ENCODE measurements at places on chromosomes 13 and 19.

DNA sequence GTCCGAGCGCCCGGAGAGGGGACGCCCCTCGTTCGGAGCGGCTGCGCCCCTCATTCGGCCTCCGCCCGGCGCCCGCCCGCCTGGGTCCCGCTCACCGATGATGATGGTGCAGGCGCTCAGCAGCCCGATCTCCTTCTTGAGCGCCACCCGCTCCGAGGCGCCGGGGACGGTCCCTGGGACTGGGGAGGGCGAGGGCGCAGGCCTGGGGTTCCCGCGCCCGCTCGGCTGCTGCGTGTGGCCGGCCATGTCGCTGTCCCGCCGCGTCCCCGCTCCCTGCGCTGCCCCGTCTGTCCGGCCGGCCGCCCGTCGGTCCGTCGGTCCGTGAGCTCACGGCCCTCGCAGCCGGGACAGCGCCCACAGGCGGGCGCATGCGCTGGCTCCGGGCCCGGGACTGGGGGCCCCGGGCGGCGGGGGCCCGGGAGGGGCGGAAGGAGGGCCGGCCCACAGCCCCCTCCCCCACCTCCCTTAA, at the start of gene SLC7A10:
Gene SLC7A10 (minus strand): TSS at position 393 of the 469 bp plus-strand sequence. CDS start 147 bp downstream, at position 246.
- DNase-seq = no peak

DNA sequence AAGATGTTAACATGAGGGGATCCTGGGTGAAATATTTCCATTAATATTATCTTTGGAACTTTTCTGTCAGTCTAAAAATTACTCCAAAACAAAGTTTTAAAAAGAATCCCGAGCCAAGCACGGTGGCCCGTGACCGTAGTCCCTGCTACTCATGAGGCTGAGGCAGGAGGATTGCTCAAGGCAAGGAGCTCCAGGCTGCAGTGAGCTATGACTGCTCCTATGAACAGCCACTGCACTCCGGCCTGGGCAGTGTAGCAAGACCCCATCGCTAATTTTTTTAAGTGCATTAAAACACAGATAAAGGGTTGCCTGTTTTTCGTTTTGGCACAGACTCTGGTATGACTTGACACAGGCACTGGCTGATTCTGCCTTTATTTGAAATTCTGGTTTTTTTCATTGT, 6.9 kb downstream of the GP6 start:
- DNase-seq = no peak

- DNase-seq = no peak
Observed at GRCh38 chr19:34731019-34731829, 2.8 kb upstream of the ZNF181 start.

GRCh38 chr13:48892053-48892687, 83.5 kb upstream of the FNDC3A start:
- no peak for DNase-seq

- DNase-seq = no peak
Observed at GRCh38 chr13:40217675-40218074, 448.8 kb downstream of the FOXO1 start.

GRCh38 chr13:33058776-33059327, 42.6 kb downstream of the KL start:
- no peak for DNase-seq

DNA sequence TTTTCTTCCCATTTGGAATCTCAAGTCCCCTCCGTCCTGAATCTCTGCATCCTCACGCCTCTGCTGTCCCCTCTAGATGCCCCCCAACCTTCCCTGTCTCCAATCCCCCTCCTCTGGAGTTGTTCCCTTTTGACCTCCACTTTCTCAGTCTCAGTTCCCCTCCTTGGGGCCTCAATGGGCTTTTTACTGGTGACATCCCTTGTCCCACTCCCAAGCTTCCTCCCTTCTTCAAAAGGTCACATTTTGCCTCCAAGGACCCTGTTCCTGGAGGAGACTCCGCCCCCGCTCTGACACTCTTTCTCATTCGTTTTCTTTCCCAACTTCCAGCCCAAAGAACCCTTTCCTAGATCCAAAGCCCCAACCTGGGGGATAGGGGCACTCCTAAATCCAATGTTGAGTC, 1.0 kb downstream of the AP2S1 start:
- DNase-seq = no peak

GRCh38 chr13:97342136-97342535, 91.8 kb upstream of the RAP2A start:
- no peak for DNase-seq

GRCh38 chr19:39224910-39225309, 19.9 kb downstream of the IFNL3 start:
- no peak for DNase-seq

DNA sequence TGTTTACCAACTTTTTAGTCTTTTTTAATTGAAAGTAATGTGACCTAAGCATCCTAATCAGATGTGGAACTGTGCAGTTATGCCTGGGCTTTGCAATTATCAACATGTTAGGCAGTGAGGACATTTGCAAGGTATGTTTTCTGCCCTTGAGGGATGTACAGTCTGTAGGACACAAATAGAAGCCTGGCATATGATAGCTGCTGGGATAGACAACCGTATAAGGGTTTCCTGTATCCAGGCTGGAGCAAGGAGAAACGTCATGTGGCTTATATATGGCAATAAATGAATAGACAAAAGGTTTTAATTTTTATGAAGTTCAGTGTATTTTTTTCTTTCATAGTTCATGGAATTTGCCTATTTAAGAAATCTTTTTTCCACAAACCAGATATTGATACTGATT, 2.0 kb upstream of the VPS36 start:
- DNase-seq = no peak

DNA sequence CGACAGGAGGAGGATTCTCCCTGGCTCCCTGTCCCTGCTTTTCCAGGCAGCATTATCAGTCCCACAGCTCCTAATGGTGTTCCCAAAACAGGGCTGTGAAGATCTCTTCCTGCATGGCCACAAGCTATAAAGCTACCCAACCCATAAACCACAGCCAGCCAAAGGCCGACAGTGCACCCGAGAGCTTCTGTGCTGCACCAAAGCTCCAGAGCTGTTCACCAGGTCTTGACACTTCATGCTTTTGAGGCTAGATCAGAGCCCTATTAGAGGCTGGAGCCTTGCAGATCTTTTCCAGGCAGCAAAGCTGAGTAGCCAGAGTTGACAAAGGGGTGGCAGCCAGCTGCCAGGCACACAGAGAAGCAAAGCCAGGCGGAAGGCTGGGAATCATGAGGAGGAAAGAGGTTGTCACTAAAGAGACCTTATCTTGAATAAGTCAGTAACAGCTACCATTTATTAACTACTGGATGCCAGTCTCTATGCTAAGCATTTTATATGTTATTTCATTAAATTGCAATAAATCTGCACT, 180.4 kb downstream of the KATNAL1 start:
- no peak for DNase-seq

All from stimulated activated CD4-positive, alpha-beta T cell treated with anti-CD3 and anti-CD28 coated beads, Interleukin-12 subunit alpha, Interleukin-12 subunit beta, amount 100 ng/mL, for 24 hours (primary cell).